Posterior vena cava (tissue), 2 donors: ENCODE measurements at places on chromosomes 2 and 18.

GRCh38 chr2:158212301-158212700, 110.6 kb downstream of the UPP2 start:
- DNase-seq, result no peak

GRCh38 chr2:175877845-175878544, 124.1 kb downstream of the LNPK start:
- no peak for DNase-seq

GRCh38 chr2:165791421-165792103, 2.5 kb downstream of the GALNT3 start:
- DNase-seq, result no peak

- DNase-seq, result no peak
These were observed 10.3 kb upstream of the CHST10 start for GRCh38 chr2:100427627-100428258.

- DNase-seq, result peak; percentile 91
These were observed 31.7 kb upstream of the MEP1B start for GRCh38 chr18:32158108-32158624.

DNA sequence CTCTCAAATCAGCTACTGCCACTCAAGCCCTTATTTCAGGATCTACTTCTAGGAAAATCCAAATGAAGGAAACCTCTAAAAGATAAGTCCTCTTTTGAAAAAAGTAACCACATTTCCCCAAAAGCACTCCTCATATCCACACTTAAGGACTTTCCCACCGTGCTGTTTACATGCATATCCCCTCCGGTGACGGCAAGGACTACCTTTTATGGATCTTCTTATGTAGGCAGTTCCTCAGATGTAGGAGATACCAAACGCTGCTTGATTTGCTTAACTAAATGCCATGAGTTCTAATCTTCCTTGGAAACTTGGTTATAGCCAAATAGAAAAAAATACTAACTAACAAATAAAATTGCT, 6.9 kb upstream of the TMEM87B start:
- DNase-seq, result no peak
